ENCODE measurements at places on chromosomes 3 and 15. TPM values are rescaled to one million over a fixed set of nuclear protein-coding genes. Genes with fewer than 3 reads are reported as not detected.

- H3K4me1 ChIP-seq: peaks cover 78% of the 10 kb centered on the region
- H3K4me3 ChIP-seq: no peak overlapping the region
- no peak for DNase-seq
- H3K27ac ChIP-seq: peak overlapping the region; percentile 77
- H3K27me3 ChIP-seq: no peaks in the 10 kb centered on the region
- peaks cover 56% of the 10 kb centered on the region for H3K36me3 ChIP-seq
These were observed 30.0 kb downstream of the TARS3 start for GRCh38 chr15:101694261-101694660.

GRCh38 chr3:151206201-151206600, 3.2 kb upstream of the GPR171 start:
- peaks cover 14% of the 10 kb centered on the region for H3K36me3 ChIP-seq
- peaks cover 84% of the 10 kb centered on the region for H3K4me1 ChIP-seq
- peak overlapping the region; percentile 92 for H3K27ac ChIP-seq
- no peaks in the 10 kb centered on the region for H3K27me3 ChIP-seq
- no peak for DNase-seq

GRCh38 chr15:72285927-72286516, 13.7 kb upstream of the PARP6 start:
- H3K27me3 ChIP-seq: no peaks in the 10 kb centered on the region
- no peaks in the 10 kb centered on the region for H3K36me3 ChIP-seq
- H3K4me1 ChIP-seq: no peaks in the 10 kb centered on the region
- H3K27ac ChIP-seq: peak overlapping the region; percentile 21
- no peak for DNase-seq

DNA sequence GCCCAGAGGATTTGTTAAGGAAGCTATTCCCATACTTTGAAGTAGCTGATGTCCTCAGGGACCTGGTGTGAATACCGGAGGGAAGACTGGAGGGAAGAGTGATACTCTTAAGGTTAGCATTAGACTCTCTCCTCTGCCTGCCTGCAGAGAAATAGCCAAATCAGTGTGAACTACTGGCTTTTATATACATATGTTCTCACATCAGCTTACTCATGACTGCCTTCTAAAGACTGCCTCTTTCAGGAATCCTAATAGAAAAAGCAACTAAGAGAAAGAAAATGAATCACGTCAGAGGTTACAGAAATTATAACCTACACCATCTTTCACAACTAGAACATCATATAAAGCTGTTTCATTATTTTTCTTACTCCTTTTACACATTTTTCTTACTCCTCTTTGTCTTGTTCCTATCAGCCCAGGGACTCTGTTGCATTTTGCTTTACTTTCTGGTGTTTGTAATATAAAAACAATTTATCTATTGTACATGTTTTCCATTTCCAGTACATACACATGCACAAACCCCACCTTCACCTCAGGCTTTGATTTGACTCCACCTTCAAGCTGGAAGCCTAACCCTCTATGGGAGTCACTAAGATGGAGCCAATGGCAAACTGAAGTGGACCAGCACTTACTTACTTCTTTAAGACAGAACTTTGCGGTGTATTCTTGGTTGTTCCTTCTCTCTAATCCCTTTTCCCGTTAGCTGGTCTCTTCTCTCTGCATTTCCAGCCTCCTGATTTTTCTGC, 257.7 kb upstream of the UBE2E1 start:
- DNase-seq: no peak
- H3K36me3 ChIP-seq: no peaks in the 10 kb centered on the region
- H3K27ac ChIP-seq: no peak overlapping the region
- H3K4me1 ChIP-seq: no peaks in the 10 kb centered on the region

- no peak overlapping the region for H3K27ac ChIP-seq
- H3K4me3 ChIP-seq: no peak overlapping the region
- H3K27me3 ChIP-seq: no peaks in the 10 kb centered on the region
- peaks cover 5% of the 10 kb centered on the region for H3K4me1 ChIP-seq
These were observed 2.0 kb downstream of the HHATL start for GRCh38 chr3:42700366-42701288.

GRCh38 chr15:70318594-70319465, 221.1 kb upstream of the TLE3 start:
- no peak overlapping the region for H3K4me3 ChIP-seq
- DNase-seq: no peak
- no peaks in the 10 kb centered on the region for H3K36me3 ChIP-seq
- no peak overlapping the region for H3K27ac ChIP-seq

GRCh38 chr3:13332158-13332557, 88.0 kb downstream of the NUP210 start:
- no peak for DNase-seq
- H3K36me3 ChIP-seq: peaks cover 49% of the 10 kb centered on the region
- H3K27ac ChIP-seq: no peak overlapping the region
- no peaks in the 10 kb centered on the region for H3K27me3 ChIP-seq

- H3K27me3 ChIP-seq: no peaks in the 10 kb centered on the region
- H3K27ac ChIP-seq: no peak overlapping the region
- H3K4me1 ChIP-seq: no peaks in the 10 kb centered on the region
- H3K4me3 ChIP-seq: no peak overlapping the region
These were observed 90.1 kb downstream of the B3GALNT1 start for GRCh38 chr3:161014843-161015749.

DNA sequence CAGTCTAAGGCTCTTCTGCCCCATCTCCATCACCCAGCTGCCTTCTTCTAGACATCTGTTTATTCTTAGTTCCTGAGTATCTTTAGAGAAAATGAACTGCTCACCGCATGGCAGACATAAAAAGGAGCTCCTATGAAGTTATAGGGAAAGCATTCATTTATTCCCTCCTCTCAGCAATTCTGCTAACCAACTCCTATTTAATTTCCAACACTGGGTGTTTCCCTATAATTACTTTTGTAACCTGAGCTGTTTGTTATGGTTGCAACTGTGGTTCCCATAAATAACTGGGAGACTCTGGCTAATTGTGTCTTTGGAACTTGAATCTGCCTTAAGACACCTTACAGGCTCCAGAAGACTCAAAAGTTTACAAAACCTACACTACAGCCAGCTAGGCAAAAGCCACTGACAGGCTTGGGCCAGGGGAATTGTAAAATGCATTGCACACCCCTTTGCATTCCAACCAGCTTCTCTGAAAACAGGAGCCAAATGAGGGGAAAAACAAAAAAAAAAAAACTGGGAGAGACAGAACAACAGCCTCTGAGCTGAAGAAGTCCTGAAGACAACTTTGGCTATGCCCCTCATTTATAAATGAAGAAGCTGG, 231.5 kb upstream of the FEZF2 start:
- no peaks in the 10 kb centered on the region for H3K4me1 ChIP-seq
- H3K36me3 ChIP-seq: no peaks in the 10 kb centered on the region
- H3K27ac ChIP-seq: no peak overlapping the region
- no peak for DNase-seq
- no peak overlapping the region for H3K4me3 ChIP-seq

DNA sequence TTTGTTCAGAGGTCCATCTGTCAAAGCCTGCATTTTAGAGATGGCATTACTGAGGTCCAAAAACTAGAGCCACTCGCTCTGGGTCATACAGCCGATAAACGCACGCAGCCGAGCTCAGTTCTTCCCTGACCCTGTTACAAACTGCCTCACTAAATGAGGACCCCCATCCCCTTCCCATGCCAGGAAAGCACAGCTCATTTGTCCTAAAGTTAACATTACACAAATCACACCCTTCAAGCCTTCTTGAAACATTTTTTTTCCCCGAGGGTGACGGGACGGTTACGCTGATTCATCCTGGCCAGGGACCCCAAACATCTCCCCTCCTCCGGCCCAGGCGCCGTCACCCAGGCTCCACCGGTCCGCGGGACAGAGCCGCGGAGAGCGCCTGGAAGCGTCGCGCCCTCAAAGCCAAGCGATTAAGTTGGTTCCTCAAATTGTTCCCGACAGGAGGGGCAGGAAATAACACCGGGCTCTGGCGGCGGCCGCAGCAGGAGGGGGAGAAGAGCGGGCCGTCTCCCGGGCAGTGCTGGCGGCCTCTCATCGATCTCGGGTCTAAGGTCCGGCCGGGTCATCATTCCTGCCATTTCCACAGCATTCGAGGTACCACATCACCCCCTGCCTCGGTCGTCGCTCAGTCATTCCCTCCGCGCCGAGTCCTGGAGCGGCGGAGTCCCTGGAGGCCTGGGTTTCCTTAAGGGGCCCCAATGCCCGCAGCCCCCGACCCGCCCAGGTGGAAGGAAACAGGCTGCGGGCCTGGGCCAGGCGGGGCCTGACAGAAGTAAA, 619 bp upstream of the CMTM8 start:
- peaks cover 6% of the 10 kb centered on the region for H3K36me3 ChIP-seq
- peaks cover 31% of the 10 kb centered on the region for H3K27me3 ChIP-seq
- peaks cover 24% of the 10 kb centered on the region for H3K4me1 ChIP-seq
- H3K4me3 ChIP-seq: peak overlapping the region; percentile 70

DNA sequence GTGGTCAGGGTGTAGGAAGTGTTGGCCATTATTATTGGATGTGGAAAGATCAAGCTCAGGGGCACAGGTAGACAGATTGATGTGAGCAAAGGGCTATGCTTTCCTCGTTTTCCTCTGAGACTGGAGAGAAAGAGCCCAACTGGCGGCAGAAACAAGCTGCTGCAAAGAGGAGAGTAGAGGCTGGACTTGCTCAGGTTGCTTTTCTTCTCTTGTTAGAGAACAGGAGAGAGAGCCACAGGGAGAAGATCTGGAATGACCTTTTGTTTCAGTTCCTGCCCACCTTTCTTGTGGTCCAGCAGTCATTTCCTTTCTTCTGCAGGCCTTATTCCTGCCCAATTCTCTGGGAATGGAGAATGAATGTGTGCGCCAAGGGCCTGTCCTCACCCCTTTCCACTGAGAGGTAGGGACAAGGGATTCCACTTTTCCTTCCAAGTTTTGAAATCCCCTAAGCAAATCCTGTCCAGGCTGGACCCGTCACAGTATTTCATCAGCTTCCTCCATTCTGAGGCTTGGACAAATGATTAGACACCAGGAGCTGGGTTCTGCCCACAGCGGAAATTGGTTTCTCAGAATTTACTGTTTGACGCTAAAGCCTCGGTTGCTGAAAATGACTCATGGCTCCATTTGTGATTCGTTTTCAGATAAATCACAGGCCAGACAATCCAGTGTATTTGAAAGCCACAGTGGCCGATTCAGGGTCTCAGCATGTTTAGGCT, 16.1 kb downstream of the ZNF80 start:
- H3K4me1 ChIP-seq: peaks cover 54% of the 10 kb centered on the region
- peak overlapping the region; percentile 46 for H3K4me3 ChIP-seq
- peak; percentile 47 for DNase-seq
- no peaks in the 10 kb centered on the region for H3K27me3 ChIP-seq

DNA sequence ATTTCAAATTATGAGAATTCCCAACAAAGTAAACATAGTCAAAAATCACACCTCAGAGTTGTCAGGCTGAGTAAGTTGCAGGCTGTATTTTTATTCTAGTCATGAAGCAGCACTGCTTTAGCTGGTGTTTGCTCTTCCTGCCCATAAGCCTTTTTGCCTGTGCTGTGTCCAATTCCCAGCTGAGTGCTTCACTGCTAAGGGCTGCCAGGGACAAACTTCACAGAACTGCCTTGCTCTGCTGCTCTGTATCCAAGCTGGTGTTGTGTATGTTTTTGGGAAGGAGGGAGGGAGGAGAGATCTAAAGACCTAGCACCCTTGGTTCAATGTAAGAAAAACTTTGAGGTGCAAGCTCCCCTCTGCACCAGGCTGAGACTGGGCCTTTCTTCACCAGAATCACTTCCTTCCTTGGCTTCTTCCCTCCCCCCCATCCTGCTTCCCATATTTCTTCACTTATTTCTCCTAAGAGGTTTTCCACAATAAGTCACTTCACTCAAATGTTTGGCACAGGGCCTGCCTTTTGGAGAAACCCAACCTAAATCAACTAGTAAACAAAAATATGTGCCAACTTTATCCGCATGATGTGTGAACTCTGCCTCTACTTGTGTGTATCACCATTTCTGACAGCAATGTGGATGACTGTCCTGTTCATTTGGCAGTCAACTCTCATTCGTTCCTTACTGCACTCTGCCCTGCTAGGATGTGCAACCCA, 156.1 kb downstream of the TBL1XR1 start:
- peak overlapping the region; percentile 79 for H3K27ac ChIP-seq
- H3K36me3 ChIP-seq: peaks cover 60% of the 10 kb centered on the region
- peak overlapping the region; percentile 28 for H3K4me3 ChIP-seq
- no peaks in the 10 kb centered on the region for H3K27me3 ChIP-seq
- DNase-seq: no peak

- no peak overlapping the region for H3K4me3 ChIP-seq
- DNase-seq: no peak
- H3K27me3 ChIP-seq: no peaks in the 10 kb centered on the region
- no peaks in the 10 kb centered on the region for H3K4me1 ChIP-seq
These were observed 110.7 kb downstream of the RSRC1 start for GRCh38 chr3:158220575-158220974.

- no peaks in the 10 kb centered on the region for H3K4me1 ChIP-seq
- no peak for DNase-seq
- H3K36me3 ChIP-seq: peaks cover 5% of the 10 kb centered on the region
- no peak overlapping the region for H3K4me3 ChIP-seq
- no peak overlapping the region for H3K27ac ChIP-seq
- no peaks in the 10 kb centered on the region for H3K27me3 ChIP-seq
These were observed 130.3 kb downstream of the LIPC start for GRCh38 chr15:58562135-58562534.

DNA sequence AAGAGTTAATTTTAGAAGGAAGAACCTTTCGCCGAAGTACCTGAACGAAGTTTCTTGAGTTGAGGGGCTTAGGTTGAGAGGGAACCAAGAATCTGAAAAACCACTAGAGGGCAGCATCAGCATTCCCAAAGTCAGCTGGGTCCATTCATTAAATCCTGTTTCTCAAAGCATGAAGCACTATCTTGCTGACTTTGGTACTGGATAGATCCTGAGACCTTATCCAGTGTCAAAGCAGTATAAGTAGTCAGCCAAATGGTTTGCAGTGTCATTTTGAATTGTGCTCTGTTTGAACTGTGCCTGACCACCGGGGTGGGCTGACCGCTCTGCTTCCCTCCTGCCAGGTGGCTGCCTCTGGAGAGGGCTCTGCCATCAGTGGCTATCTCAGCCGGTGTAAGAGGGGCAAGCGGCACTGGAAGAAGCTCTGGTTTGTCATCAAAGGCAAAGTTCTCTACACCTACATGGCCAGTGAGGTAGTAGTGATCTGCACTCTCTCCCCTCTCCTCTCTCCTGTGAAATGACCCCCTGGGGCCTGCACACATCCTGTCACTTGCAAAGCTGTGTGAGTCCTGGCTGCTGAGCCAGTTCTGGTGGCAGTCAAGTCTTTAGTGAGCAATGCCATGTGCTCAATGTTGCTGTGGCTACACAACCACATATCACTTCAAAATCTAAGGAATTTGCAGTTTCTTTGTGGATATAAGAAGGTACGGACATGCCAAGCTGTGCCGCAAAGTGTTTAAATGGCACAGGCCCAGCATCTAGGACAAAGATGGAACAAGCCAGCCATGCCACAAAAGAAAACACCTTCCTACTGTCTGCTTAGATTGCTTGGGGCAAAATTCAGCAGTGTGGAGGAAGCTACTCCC, 21.4 kb upstream of the NR2C2 start:
- H3K27me3 ChIP-seq: peaks cover 2% of the 10 kb centered on the region
- H3K4me1 ChIP-seq: no peaks in the 10 kb centered on the region
- no peak for DNase-seq
- H3K27ac ChIP-seq: no peak overlapping the region
- H3K36me3 ChIP-seq: no peaks in the 10 kb centered on the region

The DNAH1 gene
- total RNA-seq: 12.2 TPM

The CYP8B1 gene
- total RNA-seq: not detected

The C3orf70 gene
- 0.10 TPM for total RNA-seq

The GPR176 gene
- total RNA-seq: 0.34 TPM

The ZNF710 gene
- total RNA-seq: 22.6 TPM

The ALPK3 gene
- 0.10 TPM for total RNA-seq
